ENCODE measurements at places on chromosomes 2 and 18. TPM values are rescaled to one million over a fixed set of nuclear protein-coding genes. Genes with fewer than 3 reads are reported as not detected.

- no peak for DNase-seq
These were observed 50.5 kb downstream of the ZFP36L2 start for GRCh38 chr2:43175876-43176275.

The ASAP2 gene
- 0.16 TPM for total RNA-seq

- DNase-seq = no peak
These were observed at the start of gene UGT1A7 for GRCh38 chr2:233681521-233682099. Gene UGT1A7, plus strand, starts transcription at chr2:233681901. Its CDS starts 37 bp downstream, at chr2:233681938.

The AFF3 gene
- total RNA-seq = 15.4 TPM

The SLC11A1 gene
- 6.3 TPM for total RNA-seq

GRCh38 chr2:19868701-19869580 is 32.8 kb downstream of the TTC32 start:
- DNase-seq = peak; percentile 70

- DNase-seq = no peak
These were observed 81.5 kb upstream of the PGAP1 start for GRCh38 chr2:197007716-197008628.

DNA sequence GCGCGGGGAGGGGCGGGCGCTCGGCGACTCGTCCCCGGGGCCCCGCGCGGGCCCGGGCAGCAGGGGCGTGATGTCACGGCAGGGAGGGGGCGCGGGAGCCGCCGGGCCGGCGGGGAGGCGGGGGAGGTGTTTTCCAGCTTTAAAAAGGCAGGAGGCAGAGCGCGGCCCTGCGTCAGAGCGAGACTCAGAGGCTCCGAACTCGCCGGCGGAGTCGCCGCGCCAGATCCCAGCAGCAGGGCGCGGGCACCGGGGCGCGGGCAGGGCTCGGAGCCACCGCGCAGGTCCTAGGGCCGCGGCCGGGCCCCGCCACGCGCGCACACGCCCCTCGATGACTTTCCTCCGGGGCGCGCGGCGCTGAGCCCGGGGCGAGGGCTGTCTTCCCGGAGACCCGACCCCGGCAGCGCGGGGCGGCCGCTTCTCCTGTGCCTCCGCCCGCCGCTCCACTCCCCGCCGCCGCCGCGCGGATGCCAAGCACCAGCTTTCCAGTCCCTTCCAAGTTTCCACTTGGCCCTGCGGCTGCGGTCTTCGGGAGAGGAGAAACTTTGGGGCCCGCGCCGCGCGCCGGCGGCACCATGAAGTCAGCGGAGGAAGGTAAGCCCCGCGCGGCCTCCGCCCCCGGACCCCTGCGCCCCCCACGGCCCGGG is at the start of gene NFATC1:
Gene NFATC1, plus strand, starts transcription at position 170 of the 644 bp plus-strand sequence. Its CDS starts 295 bp downstream, at position 465.
- peak; percentile 41 for DNase-seq

The C2orf78 gene
- not detected for total RNA-seq

- DNase-seq = no peak
These were observed 137.6 kb upstream of the HNMT start for GRCh38 chr2:137826373-137827372.

GRCh38 chr2:15812187-15812780 is 128.1 kb upstream of the MYCN start:
- no peak for DNase-seq

GRCh38 chr2:105571445-105571987 is 172.7 kb upstream of the FHL2 start:
- no peak for DNase-seq

The CYS1 gene
- not detected for total RNA-seq

The GPR39 gene
- not detected for total RNA-seq
